ENCODE measurements at places on chromosomes 3 and 15.

DNA sequence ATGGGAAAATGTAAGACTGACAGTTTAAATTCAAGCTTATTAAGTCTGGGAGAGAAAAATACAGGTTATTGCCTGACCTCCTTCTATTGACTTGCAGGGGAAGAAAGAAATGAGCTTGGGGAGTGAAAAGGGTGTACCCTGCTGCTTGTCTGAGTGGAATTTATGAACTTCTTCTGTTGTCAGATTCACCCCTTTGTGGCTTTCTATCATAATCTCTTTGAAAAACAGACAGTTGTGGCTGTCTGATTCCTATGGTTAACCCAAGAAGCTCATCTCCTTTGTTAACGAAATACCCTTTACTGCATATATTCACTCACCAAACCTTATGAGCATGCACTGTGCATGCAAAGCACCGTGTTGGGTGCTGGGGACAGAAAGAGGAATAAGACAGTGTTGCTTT is 22.5 kb downstream of the GPD1L start:
- no peak for DNase-seq

DNA sequence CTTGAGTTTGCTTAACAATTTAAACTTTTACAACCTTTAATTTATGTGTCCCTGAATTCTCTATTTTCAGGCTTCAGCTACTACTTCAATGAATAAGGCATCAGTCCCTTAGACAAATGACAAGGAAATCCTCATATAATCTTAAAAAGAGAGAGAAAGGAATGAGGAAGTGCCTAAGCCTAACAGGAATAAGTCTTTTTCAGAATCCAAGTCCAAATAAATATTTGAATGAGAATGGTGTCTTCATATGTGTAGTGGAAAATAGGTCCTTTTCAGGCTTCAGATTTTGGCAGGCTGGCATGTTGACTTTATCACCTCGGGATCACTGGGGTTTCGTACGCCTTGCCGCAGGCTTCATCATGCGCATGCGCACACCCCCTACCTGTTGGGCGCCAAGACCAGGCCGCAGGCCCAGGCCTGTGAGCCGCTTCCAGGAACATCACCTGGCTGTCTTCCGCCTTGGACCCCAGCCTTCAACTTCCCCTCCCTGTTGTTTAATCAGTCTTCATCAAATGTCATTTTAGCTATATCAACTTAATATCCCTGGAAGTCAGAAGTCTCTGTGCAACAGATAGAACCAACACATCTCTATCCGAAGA is 334.5 kb downstream of the SOX2 start:
- DNase-seq, result no peak

GRCh38 chr15:52343831-52344230 is 48.2 kb upstream of the MYO5C start:
- no peak for DNase-seq

GRCh38 chr3:8768364-8769087 is 887 bp downstream of the OXTR start:
- DNase-seq, result no peak

DNA sequence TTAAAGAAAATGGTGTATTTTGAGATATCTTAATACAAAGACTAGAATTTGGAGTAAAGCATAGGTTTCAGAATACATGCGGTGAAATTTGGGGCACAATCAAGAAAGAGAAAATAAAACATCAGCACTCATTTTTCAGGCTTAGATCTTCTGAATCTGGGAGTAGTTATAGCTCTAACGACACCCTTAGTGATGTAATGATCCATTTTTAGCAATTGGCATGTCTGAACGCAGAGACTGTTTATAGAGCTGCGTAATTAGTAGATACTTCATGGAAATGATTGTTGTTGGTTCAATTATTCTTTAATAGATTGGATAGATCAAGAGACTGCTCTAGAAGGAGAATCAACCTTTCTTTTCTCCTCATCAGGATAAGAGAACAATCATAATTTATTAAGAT is 47.5 kb upstream of the SNRK start:
- DNase-seq, result no peak

DNA sequence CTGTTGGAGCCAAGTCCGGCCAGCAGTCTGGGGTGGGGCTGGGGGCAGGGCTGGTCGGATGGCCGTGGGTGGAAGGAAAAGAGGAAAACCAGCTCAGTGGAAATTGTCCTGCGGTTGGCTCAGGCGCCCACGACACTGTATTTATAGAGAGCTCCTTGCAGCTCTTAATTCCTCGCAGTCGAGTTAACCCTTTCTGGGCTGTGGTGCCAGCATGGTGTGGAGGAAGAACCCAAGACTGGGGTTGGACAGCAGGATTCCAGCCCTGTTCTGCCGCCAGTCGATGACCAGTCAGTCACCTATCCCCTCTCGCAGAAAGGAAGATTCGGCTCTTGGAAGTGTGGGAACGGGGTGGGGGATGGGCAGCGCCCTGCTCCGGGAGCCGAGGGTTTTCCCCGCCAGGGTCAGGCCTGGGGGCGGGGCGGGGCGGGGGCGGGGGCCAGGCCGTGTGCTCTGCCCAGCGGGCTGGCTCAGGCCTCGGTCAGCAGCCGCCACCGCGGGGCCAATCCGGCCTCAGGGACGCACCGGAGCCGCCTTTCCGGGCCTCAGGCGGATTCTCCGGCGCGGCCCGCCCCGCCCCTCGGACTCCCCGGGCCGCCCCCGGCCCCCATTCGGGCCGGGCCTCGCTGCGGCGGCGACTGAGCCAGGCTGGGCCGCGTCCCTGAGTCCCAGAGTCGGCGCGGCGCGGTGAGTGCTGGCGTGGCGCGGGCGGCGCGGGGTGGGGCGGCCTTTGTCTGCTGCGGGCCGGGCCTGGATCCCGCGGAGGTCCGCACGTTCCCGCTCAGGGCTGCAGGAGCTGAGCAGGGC is at the start of gene CD276:
Gene CD276 (plus strand): TSS at position 607 of the 804 bp plus-strand sequence. CDS start 15,257 bp downstream, outside the sequence.
- no peak for DNase-seq

- DNase-seq, result no peak
Observed at GRCh38 chr3:71907996-71908395, 123.0 kb upstream of the PROK2 start.

GRCh38 chr3:158717576-158717975 is 14.7 kb downstream of the RARRES1 start:
- no peak for DNase-seq
